Globus pallidus (tissue), 1 donor: ENCODE measurements at places on chromosomes 6 and 20.

- DNase-seq = no peak
Observed at GRCh38 chr6:134596191-134596590, 278.3 kb upstream of the SGK1 start.

GRCh38 chr6:498795-499231, 107.3 kb downstream of the IRF4 start:
- DNase-seq = no peak

DNA sequence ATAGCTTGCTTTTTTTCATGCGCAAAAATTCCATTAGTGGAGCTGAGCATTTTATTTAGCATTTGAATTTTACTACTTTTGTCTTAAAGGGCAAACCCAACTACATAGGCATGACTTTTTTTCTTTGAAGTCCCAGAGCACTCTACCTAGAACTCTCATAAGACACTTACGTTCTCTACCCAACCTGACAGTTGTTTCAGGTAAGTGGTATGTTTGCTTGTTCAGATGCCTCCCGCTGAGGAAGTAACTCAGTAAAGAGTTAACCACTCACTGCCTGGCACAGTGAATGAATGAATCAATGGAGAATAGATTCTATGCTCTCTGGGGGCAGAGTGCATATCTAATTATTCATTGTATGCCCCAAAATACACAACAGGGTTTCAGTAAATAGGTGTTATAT, 212.3 kb upstream of the PRDM1 start:
- DNase-seq = no peak

GRCh38 chr6:12137480-12137879, 125.4 kb downstream of the HIVEP1 start:
- DNase-seq = peak; percentile 75

DNA sequence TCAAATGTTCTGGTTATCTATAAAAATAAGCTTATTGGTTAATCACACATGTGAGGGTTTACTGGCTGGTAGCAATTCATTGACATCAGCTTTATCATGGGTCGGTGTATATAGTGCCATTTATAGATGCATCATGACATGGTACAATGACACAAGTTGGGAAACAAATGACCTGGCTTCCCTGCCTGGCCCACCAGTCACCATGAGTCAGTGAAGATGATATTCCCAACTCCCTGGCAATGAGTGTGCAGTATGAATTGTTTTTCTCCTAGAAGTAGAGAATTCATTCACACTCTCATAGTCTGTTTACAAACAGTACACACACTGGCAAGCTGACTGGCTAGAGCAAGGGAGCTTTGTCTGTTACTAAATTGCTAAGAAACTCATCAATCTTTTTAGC, 37.2 kb upstream of the CALHM6 start:
- DNase-seq = no peak

DNA sequence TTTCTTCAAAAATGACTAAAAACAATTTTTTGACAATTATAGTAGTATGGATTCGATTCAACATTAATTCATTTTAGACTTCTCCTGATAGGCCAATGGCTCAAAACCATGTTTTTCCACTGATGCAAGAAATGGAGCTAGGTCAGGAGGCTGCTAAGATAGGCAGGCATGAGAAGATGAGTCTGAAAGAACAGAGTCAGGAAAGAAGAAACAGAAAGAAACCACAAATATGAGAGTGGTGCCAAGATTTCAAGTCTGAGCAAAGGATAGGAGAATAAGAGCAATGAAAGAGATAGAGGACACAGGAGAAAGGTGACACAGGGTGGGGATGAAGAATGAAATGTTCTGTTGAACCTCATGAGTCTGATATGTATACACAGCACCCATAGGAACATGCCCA, 112.2 kb downstream of the TASP1 start:
- DNase-seq = no peak

GRCh38 chr6:110760589-110760988, 54.7 kb downstream of the CDK19 start:
- DNase-seq = no peak

- DNase-seq = no peak
Observed at GRCh38 chr6:157527471-157527907, 146.5 kb downstream of the ZDHHC14 start.

DNA sequence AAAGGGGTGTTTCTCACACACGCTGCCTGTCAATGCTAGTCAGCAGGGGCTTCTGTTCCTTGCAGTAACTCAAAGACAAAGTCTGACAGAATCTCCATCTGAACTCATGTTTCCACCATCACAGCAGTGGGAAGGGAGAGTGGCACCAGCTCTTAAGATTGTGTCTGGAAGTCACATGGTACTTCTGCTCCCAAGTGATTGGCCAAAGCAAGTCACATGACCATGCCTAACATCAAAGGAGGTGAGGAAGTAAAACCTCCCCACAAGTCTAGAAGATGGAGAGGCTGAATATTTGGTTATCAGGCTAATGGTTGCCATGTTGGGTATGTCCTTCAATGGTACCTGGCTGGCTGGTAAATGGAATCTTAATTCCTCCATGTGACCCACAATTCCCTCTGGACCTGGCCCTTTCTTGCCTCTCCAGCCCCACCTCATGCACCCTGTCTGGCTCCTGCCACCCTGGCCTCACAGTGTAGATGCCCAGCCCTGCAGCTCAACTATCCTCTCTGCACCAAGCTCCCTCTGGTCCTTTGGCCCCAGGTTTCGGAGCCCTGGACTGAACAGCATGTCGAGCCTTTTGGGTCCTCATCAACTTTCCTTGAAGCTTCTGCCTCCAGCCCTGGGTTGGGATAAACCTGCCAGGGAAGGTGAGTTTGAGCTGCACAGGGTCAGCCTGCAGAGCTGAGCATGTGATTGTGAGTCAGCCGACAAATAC, 51.0 kb upstream of the PMEPA1 start:
- DNase-seq = no peak

DNA sequence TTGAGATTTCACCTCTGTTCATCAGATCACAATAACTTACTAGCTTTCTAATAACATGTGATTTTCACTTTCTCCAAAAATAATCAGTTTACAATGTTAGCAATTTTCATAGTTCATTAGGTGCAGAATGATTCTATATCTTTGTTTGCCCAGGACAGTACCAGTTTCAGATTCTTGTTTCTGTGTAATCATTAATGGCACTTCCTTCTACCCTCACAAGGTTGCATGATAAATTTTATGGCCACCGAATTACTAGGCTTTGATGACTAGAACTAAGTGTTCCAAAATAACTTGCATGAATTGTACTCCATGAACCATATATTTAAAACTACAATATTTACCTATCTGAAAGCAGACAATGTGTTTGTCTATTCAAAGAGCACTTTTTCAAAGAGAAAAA, 442.3 kb downstream of the EPHA7 start:
- DNase-seq = no peak

DNA sequence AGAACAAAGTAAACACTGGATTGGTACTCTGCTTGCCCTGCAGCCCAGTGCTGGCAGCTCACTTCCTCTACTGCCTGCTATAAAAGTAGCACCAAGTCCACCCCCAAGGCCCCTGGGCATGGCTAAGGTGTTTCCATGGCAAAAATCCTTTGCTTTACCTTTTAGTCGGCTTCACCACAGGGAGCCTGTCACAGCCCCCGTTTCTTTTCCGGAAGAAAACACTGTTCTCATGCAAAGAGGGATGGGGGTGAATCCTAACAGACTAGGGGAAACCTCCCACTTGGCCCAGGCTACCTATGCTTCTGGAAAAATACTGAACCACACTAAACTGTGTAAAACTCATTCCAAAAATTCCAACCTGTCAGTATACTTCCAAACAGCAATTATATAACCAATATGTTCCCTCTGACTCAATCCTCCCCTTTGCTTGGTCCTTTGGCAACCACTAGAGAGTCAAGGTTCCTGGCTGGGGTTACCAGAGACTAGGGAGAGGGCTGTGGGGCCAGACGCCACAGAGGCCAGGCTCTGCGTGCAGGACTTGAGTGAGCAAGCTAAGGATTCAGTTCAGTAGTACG, 16.1 kb downstream of the PPIL1 start:
- no peak for DNase-seq

GRCh38 chr6:42212442-42212841, 5.2 kb downstream of the MRPS10 start:
- no peak for DNase-seq

- no peak for DNase-seq
Observed at GRCh38 chr6:136409597-136409996, 120.0 kb upstream of the BCLAF1 start.

GRCh38 chr6:99013661-99014060, 65.9 kb upstream of the FBXL4 start:
- no peak for DNase-seq

GRCh38 chr6:150196942-150197745, 54.3 kb downstream of the PPP1R14C start:
- DNase-seq = no peak

- DNase-seq = peak; percentile 16
Observed at GRCh38 chr20:35648836-35649235, 15.9 kb downstream of the CPNE1 start.

DNA sequence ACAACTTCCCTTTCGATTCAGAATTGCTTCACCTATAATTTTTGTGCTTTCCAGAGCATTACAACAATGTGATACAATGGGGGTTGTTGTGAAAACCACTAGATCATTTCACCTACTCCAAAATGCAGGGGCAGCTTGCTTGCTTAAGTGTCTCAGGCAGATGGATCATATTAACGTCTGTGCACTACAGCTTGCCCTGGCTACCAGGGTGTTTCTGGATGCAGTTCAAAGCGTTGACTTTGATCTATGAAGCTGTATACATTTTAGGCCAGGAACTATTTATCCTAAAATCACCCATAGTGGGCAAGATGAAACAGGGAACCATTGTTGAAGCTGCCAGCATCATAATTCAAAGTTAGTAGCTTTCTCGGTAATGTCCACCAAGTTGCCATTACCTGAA, 339.5 kb upstream of the HSF2 start:
- no peak for DNase-seq

DNA sequence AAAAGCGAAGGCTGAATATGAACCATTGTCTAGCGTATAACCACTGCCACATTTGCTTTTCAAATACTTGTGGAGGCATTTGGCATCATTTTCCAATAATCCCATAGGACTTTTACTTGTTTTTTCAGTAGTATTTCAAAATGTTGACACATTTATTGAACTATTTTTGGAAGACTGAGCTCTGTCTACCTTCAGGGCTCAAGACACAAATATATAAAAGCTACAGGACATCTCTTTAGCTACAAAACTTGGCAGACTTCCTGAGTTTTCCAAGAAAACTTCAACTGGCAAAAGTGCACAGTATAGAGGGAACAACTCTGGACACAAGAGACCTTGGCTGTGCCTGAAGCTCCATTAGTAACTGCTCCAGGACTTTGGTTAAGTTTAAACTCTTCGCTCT, 13.4 kb downstream of the EPB41L2 start:
- no peak for DNase-seq

DNA sequence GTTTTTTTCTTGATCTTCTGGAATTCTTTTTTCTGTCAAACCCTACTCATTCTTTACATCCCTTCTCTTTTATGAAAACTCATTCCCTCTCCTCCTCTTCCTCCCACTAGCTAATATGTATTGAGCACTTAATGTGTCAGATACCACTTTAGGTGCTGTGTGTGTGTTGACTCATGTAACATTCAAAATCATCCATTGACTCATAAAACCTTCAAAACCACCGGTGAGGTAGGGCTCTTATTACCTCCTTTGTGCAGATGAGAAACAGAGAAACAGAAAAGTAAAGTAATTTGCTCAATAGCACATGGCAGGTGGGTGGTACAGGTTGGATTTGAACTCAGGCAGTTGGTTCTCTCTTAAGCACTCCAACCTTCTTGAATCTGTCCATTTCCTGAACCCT, 136.3 kb upstream of the NEDD9 start:
- no peak for DNase-seq

DNA sequence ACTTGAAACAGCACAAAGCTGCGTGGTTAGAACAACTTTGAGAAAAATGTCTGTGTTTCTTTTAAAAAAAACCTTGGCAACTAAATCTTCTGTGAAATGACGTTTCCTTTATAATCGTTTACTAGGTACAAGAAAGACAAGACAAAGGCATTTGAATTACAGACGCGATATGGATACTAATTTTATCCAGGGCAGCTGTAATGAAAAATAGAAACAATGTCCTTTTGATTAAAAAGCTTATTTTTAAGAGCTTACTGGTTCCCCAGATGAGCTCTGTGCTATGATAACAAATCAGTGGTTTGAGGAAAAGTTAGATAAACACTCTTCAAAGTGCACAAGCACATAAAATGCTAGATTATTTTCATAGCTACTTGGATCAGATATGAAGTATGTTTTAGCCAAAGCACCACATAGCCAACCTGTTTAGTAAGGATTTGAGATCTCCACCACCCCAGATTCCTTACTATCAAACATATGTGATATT, 1.6 kb upstream of the SYNCRIP start:
- DNase-seq = no peak

DNA sequence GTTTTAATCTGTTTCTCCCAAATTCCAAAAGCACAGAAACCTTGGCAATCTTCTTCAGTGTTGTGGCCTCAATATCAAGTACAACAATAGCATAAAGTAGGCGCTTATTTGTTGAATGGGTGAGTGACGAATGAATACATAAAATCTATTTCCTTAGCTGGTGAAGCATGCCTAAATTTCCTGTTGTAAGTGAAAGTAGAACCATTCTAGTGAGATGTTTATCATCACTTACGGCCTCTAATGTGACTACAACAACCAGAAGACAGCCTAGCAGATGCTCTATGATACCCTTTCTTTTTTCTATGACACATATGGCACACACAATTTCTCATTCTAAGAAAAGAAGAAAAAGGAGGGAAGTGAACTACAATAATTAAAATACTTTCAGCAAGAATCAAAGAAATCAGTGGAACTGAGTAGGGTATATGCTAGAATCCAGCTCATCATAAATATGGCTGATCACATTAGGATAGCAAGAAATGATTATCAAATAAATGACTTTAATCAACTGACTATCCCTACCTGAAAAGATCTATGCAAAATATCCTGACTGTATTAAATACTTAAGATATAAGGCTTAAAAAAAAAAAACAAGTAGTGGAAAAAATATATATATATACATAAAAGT, 67.4 kb downstream of the BTBD9 start:
- DNase-seq = no peak

GRCh38 chr6:39924283-39924682, 10.0 kb downstream of the MOCS1 start:
- DNase-seq = no peak

DNA sequence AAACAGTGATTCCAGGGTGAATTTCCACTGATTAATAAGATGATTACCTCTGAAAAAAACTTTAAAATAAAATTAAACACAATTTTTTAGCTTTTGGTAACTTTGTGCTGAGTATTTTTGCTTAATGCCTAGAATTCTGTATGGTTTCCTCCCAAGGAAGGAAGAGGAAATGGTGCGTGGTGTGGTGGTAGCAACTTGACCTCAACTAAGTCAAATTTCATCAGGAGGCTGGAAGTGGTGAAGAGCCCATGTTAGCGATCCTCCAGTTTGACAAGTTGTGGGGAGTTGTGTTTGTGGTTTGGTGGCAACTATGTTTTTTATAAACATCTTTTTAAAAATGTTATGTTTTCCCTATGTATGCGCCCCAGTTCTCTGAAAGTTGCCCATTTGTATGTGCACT, 5.0 kb upstream of the RTF2 start:
- DNase-seq = no peak
